H54 (cell line): ENCODE measurements at places on chromosomes 3 and 15.

GRCh38 chr3:157551961-157552360, 48.7 kb upstream of the VEPH1 start:
- DNase-seq: no peak

DNA sequence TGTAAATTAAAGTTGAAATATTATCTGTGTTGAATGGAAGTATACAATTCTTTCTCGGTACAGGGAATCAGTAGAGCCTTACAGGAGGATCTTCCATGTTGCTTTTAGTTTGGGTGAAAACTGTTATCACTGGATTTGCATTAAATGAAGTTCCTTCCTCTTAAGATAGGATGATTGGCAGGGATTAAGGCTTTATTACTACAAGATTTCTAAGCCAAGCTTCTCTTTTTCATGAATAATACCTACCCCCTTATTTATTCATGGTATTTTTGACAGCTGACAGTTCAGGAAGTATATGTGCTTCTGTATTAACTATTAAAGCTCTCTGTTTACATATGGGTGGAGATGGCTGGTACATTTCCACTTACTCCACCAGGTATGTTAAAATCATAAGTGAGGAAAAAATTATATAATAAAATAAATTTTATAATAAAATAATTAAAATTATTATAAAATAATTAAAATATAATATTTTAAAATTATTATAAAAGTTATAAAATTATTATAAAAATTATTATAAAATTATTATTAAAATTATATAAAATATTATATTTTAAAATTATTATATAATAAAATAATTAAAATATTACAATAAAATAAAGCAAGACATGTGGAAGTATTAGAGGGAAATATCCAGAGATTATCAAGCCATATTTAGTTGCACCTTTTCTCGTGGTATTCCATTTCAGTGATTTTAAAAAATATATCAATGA, 332.9 kb downstream of the ROBO2 start:
- no peak for DNase-seq

DNA sequence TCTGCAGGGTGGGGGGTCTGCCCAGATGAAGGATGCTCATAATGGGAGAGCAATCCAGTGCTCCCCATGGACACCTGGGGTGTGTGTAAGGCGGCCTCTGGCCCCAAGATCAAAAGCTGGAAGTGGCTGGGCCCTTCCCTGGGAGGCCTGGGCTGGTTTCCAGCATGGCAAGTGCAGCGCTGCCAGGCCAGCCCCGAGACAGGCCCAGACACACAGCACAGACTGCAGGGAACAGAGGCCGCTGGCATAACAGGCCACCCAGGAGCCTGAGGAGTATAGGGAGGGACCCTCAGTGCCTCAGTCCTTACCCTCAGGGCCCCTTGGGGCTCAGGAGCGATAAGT, 10.0 kb downstream of the ITPKA start:
- DNase-seq: no peak

DNA sequence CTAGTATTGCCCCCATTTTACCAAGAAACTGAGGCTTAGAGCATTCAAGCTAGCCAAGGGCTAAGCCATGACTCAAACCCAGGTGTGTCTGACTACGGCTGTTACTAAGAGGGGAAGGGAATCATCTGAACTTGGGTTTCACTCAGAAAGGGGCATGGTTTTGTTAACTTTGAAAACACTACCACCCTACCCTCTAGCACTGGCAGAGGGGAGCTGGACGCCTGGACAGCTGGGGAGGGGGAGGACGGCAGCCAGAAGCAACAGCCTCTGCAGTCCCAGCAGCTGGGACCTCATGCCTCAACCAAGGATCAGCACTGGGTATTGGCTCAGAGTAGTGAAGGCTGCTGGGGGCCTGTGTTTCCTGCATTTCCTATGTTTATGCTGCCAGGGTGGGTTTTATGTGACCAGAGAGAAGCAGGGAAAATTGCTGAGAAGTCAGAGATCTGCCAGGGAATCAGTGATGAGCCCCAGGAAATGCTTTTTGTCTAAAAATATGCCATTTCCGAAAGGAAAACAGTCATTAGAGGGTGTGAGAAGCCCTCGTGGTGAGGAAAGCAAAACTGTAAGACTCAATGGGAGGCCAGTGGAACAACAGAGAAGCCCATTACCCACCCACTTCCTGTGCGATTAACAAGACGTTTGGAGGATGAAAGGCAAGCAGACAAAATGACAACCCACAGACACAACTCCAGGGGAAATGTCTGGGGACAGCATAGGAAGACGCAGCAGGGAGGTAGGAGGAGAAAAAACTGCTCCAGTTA, 41.2 kb downstream of the LIPC start:
- no peak for DNase-seq

DNA sequence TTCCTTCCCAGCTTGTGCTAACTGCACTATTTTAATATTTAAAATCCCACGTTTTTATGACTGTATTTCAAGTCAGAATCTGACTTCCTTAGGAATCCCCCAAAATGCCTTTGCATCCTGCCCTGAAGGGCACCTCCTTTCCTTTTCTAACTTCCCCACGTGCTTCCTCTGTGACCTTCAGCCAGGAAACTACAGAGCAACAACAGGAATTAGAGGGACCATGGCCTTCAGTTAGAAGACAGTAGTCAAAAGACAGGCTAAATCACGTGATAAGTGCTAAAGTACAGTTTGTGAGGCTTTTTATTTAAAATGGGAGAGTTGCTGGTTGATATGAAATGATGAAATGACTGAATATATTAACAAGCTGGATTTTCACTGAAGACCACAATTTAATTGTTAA, 11.8 kb upstream of the ABHD10 start:
- DNase-seq: no peak

GRCh38 chr3:53202331-53203015, 41.5 kb downstream of the PRKCD start:
- DNase-seq: no peak

DNA sequence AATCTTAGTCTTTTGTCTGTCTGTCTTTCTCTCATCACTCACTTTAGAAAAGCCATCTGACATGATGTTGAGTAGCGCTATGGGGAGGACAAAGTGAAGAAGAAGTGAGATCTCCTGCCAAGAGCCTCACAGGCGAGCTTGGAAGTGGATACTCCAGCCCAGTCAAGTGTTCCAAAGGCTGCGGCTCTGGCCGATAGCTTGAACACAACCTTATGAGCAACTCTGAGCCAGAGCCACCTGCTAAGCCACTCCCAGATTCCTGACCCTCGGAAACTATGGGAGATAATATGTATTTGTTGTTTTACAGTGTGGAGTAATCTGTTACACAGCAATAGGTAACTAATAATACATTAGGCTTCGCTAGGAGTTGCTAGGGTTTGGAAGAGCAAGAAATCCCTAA, 76.2 kb downstream of the MB21D2 start:
- DNase-seq: no peak

DNA sequence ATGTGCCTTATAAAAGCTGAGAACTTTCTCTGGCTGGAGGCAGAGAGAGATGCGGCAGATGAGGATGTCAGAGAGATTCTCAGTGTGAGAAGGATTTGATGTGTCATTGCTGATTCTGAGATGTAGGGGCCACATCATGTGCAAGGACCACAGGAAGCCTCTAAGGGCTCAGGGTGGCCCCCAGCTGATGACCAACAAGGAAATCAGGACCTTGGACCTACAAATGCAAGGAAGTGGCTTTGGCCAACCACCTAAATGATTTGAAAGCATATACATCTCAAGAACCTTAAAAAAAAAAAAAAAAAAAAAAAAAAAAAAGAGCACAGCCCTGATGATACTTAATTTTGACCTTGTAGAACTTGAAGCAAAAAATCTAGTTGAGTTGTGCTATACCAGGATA, 282.4 kb downstream of the ERC2 start:
- DNase-seq: no peak

GRCh38 chr15:61807281-61807929, 252.8 kb downstream of the VPS13C start:
- no peak for DNase-seq

- DNase-seq: no peak
These were observed 269.1 kb upstream of the CFAP20DC start for GRCh38 chr3:59318881-59319280.

- DNase-seq: no peak
These were observed 60.5 kb upstream of the ARRDC4 start for GRCh38 chr15:97899981-97900380.

- DNase-seq: no peak
These were observed 252.9 kb downstream of the SHQ1 start for GRCh38 chr3:72595376-72595775.

GRCh38 chr3:118348169-118348557, 686.5 kb downstream of the IGSF11 start:
- DNase-seq: no peak

DNA sequence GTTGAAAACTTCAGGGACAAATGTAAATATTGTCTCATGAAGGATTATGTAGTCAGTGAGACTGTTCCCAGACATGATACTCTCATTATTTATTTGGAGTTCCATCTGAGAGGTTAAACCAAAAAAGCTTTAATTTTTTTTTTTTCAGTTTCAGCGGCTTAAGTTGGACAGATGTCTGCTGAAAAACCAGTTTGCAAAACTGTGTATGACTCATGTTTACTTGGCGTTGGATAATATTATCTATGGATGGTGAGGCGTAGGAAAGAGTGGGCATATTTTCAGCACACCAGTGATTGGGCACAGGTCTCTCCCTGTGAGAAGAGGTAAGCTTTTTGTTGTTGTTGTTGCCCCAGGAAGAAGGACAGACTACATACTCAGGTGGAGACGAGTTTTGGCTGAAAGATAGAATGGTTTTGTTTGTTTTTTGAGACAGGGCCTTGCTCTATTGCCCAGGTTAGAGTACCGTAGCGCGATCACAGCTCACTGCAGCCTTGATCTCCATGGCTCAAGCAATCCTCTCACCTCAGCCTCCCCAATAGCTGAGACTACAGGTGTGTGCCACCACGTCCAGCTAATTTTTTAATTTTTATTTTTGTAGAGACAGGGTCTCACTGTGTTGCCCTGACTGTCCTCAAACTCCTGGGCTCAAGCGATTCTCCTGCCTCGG, 16.4 kb upstream of the ANXA2 start:
- DNase-seq: no peak

- no peak for DNase-seq
These were observed 222.6 kb downstream of the OSBPL10 start for GRCh38 chr3:31758322-31758965.

DNA sequence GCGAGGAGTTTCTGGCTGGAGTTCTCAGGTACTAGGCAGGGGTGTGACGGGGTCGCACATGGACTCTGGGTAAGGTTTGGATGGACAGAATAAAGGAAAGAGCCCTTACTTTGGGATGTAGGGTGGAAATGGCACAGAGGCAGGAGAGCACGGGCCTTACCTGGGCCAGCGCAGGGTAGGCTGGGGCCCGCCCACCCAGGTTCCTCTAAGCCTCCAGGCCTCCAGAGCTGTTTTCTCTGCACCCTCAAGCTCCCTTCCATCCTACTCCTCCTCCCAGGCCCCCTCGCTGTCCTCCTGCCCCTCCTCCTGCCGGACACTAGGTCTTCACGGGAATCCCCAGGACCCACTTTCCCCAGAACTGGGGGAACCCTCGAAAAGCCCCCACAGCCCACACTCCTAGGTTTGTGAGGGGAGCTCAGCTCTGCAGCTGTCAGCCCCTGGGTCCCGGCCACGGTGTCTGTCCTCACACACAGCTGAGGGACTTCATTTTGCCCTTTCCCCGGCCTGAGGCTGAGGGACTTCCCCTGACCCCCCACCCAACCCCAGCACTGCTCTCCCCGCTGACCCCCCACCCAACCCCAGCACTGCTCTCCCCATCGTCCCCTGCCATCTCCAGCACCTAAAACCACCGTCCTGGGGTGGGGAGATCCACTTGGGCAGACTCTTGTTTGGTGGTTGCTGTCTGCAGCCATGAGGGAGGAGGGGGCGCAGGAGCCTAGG, 53.0 kb upstream of the PCSK6 start:
- DNase-seq: no peak
